ENCODE measurements at places on chromosomes 5 and 9.

- no peak for DNase-seq
Observed at GRCh38 chr5:4019841-4020240, 424.2 kb downstream of the IRX1 start.

DNA sequence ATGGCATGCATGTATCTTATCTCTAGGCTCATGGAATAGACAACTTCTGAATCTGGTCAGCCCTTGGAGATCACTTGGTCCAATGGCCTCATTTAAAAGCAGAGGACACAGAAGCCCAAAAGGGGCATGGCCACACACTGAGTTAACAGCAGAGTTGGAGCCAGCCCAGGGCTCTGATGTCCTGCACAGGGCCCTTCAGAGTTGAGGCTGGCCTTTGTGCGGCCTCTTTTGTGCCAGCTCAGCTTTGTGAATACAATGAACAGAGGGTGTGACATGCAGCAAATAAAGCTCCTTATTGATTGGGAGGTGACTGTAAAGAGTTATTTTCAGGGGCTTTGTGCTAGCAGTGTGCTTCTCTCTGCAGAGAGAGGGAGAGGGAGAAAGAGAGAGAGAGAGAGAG is 150.1 kb upstream of the STK32A start:
- no peak for DNase-seq

GRCh38 chr9:122402403-122402871 is 31.6 kb downstream of the PTGS1 start:
- no peak for DNase-seq

DNA sequence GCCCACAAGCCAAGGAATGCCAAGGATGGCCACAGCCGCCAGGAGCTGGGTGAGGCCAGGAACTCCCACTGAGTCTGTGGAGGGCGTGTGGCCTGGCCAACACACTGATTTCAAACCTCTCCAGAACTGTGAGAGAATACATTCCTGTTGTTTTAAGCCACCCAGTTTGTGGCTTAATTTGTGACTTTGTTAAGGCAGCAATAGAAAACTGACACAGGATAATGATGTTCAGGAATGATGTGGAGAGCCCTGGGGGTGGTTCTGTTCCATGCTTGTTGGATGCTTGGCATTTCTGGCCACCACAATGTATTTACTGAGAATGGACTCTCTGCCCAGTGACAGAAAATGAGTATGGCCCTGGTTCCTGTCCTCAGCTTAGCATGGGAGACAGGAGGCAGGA is 82.8 kb downstream of the DAP start:
- no peak for DNase-seq

- no peak for DNase-seq
Observed at GRCh38 chr9:92719028-92719647, 45.5 kb downstream of the BICD2 start.

- no peak for DNase-seq
Observed at GRCh38 chr5:65137631-65138030, 344.1 kb downstream of the ADAMTS6 start.

DNA sequence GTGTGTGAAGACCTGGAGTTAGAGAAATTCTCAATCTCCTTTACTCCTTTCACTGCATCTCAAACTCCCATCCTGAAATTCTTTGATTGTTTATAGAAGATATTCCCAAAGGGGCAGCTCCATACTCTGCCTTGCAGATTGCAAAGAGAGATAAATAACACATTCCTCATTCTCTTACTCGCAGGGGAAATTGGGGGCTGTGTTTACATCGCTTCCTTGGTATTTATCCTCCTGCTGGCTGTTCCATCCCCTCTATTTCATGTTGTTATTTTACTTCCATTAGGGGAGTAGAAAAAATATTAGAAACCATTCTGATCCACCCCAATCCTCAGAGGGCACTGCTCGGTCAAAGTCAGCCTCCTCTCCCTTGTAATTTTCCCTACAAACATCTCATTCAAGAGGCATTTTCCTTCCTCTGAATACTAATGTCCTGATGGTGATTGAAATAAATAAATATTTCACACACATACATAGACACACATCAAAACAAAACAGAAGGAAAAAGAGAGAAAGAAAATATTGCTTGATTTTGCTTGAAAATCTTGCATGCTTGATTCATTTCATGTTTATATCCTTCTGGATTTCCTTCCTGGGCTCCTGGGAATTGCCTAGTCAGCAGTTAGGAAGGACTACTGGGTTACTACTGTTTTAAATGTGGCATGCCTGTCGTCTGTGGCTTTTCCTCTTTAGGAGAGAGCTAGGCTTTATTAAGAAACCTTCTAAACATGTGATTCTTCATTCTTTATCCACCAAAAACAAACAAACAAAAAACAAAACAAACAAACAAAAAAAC is 420.1 kb upstream of the PAPPA start:
- no peak for DNase-seq
